Suprapubic skin (tissue), 4 donors: ENCODE measurements at places on chromosomes 12 and 14. TPM values are rescaled to one million over a fixed set of nuclear protein-coding genes. Genes with fewer than 3 reads are reported as not detected.

GRCh38 chr14:34254571-34254970 is 207.5 kb downstream of the SPTSSA start:
- H3K27ac ChIP-seq = no peak overlapping the region
- no peaks in the 10 kb centered on the region for H3K27me3 ChIP-seq
- H3K4me1 ChIP-seq = peaks cover 19% of the 10 kb centered on the region
- no peak overlapping the region for H3K4me3 ChIP-seq
- H3K36me3 ChIP-seq = no peaks in the 10 kb centered on the region

DNA sequence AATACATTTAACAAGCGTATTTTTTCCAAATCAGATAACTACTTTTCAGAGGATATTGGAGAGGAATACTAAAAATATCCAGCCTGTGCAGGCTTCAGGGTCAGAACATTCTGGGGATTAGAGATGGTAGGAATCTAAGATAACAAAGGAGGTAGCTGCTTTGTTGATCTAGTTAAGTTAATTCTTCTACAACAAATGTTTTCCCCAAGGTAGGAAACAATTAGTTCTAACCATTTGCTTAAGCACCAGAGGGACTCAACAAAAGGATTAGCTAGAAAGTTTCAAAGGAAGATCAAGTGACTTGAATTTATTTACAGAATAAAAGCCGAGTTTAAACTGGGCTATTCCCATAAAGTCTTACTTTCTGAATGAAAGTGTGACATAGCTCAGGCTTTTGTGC is 524.2 kb downstream of the TMTC2 start:
- H3K27ac ChIP-seq = no peak overlapping the region
- no peaks in the 10 kb centered on the region for H3K27me3 ChIP-seq
- no peaks in the 10 kb centered on the region for H3K4me1 ChIP-seq
- no peaks in the 10 kb centered on the region for H3K36me3 ChIP-seq
- no peak for DNase-seq
- H3K4me3 ChIP-seq = no peak overlapping the region

- no peaks in the 10 kb centered on the region for H3K36me3 ChIP-seq
- DNase-seq = no peak
- H3K27ac ChIP-seq = no peak overlapping the region
- H3K27me3 ChIP-seq = no peaks in the 10 kb centered on the region
- H3K4me3 ChIP-seq = no peak overlapping the region
Measured at GRCh38 chr12:87020071-87020470, 763.9 kb upstream of the MGAT4C start.

DNA sequence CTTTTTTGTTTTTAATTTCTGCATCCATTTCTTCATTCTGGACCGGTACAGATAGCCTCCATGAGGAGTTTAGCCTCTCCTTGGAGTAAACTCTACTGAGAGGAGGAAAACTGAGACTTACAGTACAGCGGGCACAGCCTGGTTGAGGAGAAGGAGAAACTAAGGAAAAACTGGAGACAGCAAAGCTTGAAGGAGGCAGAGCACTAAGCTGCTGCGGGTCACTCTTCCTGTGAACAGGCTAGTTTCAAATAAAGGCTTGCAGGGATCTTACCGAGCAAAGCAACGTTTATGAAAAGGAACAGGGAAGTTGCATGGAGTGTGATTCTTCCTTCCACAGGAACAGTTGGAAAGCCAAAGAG is 348 bp upstream of the SSTR1 start:
- no peak for DNase-seq
- no peak overlapping the region for H3K27ac ChIP-seq
- H3K27me3 ChIP-seq = peaks cover 53% of the 10 kb centered on the region
- H3K36me3 ChIP-seq = no peaks in the 10 kb centered on the region

DNA sequence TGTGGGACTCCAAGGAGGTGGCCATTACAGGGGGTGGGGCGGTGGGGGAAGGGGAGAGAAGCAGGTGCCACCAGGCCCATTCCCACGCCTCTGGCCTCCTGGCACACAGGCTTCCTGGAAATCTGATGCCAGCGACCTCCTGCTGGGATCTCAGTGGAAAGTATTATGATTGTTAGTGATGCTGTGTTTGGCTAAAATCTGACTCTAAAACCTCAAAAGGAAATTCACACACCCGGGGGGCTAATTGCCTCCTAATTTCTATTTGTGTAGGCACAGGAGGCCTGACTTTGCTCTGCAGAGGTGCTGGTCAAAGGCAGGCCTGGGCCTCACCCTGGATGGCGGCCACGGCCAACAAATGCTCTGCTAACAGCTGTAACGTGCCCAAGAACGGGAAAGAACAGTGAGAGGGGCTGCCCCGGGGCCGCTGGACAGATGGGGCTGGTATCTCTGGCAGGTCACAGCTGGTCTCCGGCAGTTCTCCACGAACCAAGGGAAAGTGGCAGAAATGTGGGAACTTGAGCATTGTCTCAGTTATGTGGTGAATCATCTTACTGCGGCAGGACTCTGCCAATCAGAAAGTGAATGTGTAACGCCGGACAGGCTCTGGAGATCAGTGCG is 14.3 kb downstream of the FAM181A start:
- no peak overlapping the region for H3K4me3 ChIP-seq
- peaks cover 20% of the 10 kb centered on the region for H3K27me3 ChIP-seq
- DNase-seq = no peak
- H3K36me3 ChIP-seq = no peaks in the 10 kb centered on the region
- H3K27ac ChIP-seq = no peak overlapping the region

DNA sequence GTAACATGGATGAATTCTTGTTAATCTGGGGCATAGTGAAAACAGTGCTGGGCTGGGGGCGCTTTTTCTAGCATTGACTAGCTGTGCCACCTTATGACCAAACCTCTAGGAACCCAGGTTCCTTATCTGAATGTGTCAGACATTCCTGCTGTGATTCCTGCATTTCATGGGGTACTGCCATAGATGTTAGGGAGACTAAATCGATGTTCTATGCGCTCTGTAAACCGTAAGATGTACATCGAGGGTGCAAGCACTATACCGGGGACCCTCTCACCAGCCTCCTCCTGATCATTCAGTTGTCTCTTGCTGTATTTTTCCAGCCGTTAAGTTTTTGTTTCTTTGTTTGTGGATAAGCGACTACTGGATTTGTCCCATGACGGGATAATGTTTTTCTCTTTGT is 170.9 kb upstream of the PARP11 start:
- no peaks in the 10 kb centered on the region for H3K4me1 ChIP-seq
- H3K27me3 ChIP-seq = peaks cover 4% of the 10 kb centered on the region
- no peak overlapping the region for H3K4me3 ChIP-seq
- H3K36me3 ChIP-seq = no peaks in the 10 kb centered on the region
- no peak for DNase-seq

- H3K4me1 ChIP-seq = peaks cover 14% of the 10 kb centered on the region
- H3K27me3 ChIP-seq = no peaks in the 10 kb centered on the region
- H3K4me3 ChIP-seq = no peak overlapping the region
- no peaks in the 10 kb centered on the region for H3K36me3 ChIP-seq
Measured at GRCh38 chr12:51368640-51369517, 22.3 kb downstream of the GALNT6 start.

DNA sequence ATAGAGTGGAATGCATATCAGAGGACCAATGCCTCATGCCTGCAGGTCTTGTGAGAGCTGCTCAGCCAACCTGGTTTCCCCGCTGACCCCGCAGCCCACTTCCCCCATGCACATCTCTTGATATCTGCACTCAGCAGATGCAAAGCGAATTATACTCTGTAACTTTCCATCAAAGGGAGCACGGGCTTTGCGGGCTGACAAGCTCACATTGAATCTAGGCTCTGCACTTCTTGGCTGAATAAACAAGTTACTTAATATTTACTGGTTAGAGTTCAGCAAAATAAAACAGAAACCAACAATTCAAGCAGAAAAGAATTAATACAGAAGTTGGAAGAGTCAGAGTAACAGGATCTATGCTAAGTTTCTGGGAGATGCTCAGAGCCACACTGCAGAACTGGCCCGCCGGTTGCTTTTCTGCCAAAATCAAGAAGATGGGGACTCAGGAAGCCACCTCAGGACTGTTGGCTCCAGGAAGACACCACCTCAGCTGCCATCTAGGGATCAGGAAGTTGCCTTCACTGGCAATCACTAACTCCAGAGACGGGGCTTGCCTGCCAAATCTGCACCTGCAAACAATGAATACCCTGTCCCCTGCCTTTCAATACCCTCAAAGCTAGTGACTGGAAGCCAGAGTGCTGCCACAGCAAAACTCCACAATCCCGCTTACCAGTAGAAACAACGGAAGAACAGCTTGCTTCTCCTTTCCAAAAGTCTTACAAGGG is 46.5 kb downstream of the NR1H4 start:
- DNase-seq = no peak
- no peaks in the 10 kb centered on the region for H3K4me1 ChIP-seq
- H3K27me3 ChIP-seq = no peaks in the 10 kb centered on the region
- H3K27ac ChIP-seq = no peak overlapping the region
- H3K4me3 ChIP-seq = no peak overlapping the region

DNA sequence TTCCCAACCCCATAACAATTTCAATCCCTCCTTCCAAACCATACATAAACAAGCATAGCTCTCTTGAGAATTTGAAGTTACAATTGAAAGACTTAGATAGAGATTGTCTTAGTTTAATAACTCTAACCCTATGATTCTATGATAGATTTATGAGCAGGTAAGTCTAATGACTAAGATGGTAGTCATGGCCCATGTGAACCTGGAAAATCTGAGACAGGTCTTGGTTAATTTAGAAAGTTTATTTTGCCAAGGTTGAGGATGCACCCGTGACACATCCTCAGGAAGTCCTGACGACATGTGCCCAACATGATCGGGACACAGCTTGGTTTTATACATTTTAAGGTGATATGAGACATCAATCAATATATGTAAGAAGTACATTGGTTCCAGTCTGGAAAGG is 248.8 kb downstream of the KCNH5 start:
- H3K4me1 ChIP-seq = no peaks in the 10 kb centered on the region
- no peaks in the 10 kb centered on the region for H3K36me3 ChIP-seq
- DNase-seq = no peak

GRCh38 chr12:31482816-31483215 is 108.1 kb downstream of the DENND5B start:
- peaks cover 4% of the 10 kb centered on the region for H3K36me3 ChIP-seq
- DNase-seq = no peak
- H3K27ac ChIP-seq = no peak overlapping the region
- no peaks in the 10 kb centered on the region for H3K4me1 ChIP-seq
- H3K27me3 ChIP-seq = no peaks in the 10 kb centered on the region
- H3K4me3 ChIP-seq = no peak overlapping the region

GRCh38 chr14:65312859-65313258 is 99.7 kb upstream of the FUT8 start:
- no peaks in the 10 kb centered on the region for H3K36me3 ChIP-seq
- H3K27me3 ChIP-seq = no peaks in the 10 kb centered on the region
- DNase-seq = no peak
- H3K4me1 ChIP-seq = no peaks in the 10 kb centered on the region

- H3K4me1 ChIP-seq = peaks cover 59% of the 10 kb centered on the region
- H3K27ac ChIP-seq = peak overlapping the region; percentile 67
- H3K4me3 ChIP-seq = no peak overlapping the region
- no peaks in the 10 kb centered on the region for H3K27me3 ChIP-seq
Measured at GRCh38 chr12:6608592-6609281, 1.6 kb upstream of the CHD4 start.

Gene NEUROD4
- not detected for total RNA-seq

Gene CCDC196
- not detected for total RNA-seq

Gene RIPK3
- total RNA-seq = 13.7 TPM

Gene KRT83
- 97.1 TPM for total RNA-seq

Gene KLRF1
- not detected for total RNA-seq

Gene KCNH5
- not detected for total RNA-seq

Gene STAB2
- total RNA-seq = not detected

Gene TBX5
- not detected for total RNA-seq

Gene FGD4
- total RNA-seq = 69.4 TPM

Gene NANOG
- not detected for total RNA-seq

Gene JAG2
- 75.4 TPM for total RNA-seq

Gene NRIP2
- 2.2 TPM for total RNA-seq
